ENCODE measurements at places on chromosomes 11 and 22.

DNA sequence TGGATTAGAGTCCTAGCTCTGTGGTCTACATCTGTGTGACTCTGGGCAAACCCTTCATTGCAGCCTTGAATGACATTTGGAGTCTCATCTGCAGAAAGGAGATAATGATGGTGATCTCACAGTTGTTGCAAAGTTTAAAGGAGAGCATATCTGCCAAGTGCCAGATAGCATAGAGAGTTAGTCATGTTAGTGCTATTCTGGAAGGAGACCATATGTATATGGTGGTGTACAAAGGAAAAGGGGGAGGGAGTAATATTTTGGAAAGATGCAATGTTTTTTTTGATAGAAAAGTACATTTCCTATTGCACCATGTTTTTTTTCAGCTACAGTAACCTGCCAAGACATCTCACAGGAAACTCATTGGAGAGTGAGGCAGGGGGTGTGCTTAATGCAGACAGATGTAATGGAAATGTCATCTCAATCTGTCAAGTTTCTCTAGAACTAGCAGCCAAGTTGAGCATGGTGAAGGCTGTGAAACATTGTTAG lies 92.1 kb upstream of the NARS2 start:
- no peak for DNase-seq

DNA sequence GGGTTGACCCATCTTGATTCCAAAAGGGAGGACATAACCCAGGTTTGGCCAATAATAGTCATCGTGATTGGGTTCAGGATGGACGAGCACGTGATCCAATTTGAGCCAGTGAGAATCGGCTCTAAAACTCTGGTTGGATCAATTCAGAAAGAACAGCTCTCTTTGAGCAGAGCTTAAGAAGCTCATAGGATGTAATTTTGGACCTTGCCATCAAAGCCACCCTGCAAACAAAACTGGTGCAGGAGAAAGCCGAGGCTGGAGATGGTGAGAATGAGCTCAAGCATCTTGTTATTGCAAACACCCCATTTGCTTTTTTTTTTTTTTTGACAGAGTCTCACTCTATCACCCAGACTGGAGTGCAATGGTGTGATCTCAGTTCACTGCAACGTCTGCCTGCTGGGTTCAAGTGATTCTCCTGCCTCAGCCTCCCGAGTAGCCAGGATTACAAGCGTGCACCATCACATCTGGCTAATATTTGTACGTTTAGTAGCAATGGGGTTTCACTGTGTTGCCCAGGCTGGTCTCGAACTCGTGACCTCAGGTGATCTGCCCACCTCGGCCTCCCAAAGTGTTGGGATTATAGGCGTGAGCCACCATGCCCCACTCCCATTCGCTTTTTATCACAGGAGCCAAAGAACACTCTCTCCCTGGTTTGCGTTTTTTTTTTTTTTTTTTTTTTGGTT lies 13.8 kb upstream of the MIAT start:
- no peak for DNase-seq

GRCh38 chr11:36408498-36409136 lies 101.5 kb downstream of the TRAF6 start:
- no peak for DNase-seq

DNA sequence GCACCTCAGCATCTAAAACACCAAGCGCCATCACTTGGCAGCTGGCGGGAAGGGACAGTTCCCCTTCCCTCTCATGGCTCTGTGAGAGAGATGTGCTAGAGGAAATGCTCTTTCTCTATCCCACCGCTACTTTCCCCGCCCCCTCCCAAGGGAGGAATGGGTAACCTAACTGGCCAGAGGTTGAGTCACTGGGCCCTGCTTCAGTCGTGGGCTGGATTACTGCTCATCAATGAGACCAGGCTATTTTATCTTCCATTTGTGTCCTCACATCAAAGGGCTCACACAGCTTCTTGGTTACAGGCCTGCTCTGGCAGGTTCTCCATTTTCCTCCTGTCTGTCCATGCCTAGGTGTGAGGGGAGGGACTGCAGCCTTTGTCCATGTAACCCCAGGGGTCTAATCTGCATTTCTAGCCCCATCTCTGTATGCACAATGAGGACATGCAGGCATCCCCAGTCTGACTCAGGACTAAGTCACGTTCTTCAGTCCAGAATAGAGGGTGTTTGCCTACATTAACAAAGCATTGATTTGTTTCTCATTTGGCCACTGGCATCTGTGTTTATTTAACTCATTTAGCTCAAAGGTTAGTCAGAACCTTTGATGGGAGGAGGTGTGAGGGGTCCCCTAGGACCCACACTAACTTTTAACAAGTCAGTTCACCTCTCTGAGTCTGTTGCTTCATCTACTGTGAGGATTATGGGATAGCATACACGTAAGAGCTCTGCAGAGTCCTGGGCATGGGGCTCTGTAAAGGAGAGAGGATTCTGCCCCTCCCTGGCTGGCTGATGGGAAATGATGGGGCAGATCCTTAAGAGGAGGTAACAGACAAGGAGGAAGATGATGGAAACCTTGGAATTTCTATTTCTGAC lies 99.1 kb downstream of the XRRA1 start:
- no peak for DNase-seq

DNA sequence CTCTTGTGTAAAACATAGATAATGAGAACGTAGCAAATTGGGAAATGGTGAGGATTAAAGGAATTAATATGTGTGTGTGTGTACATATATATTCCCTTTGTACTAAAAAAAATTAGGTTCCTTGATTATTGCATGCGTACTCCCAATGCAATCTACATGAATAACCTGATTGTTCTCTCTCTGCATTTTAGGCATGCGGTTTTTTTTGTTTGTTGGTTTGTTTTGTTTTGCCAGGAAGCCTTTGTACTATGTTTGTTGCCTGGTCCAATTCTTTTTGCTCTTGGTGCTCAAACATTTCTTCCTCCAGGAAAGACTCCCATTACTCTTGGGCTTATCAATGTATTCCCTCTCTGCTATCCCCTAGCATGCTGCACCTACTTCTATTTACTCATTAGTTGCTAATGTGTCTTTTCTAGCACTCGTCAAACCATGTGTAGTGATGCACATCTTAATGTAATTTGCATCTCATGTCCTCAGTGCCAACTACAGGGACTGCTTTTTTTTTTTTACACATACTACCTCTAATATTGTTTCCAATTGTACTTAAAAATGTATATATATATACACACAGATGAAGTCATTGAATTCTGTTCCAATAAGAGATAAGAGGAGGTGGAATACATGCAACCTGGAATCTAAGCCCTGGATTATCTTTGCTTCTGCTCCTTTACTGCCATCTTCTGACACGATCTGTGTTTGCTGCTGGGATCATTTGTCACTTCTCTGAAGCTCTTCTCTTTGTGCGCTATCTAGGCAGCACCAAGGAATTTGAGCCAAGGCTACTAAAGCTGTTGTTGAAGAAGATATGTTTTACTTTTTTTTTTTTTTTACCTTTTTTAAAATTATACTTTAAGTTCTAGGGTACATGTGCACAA lies 197.2 kb upstream of the ANO3 start:
- no peak for DNase-seq

DNA sequence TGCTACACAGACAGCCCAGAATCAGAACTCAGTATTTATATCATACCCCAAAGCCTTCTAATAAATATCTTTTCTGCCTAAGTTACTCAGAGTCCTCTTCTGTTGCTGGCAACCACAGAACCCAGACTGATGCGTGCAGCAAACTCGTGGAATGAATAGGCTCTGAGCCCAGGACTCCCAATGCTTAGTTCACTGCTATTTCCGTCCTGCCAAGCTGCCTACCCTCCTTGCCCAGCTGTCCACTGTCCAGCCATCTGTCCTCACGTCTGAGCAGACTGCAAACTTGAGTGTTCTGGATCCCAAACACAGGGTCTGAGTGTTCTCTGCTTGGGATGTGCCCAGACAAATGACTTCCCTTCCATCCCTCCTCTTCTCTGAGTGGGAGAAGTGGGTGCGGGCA lies 19.4 kb downstream of the PTPN5 start:
- DNase-seq = no peak

DNA sequence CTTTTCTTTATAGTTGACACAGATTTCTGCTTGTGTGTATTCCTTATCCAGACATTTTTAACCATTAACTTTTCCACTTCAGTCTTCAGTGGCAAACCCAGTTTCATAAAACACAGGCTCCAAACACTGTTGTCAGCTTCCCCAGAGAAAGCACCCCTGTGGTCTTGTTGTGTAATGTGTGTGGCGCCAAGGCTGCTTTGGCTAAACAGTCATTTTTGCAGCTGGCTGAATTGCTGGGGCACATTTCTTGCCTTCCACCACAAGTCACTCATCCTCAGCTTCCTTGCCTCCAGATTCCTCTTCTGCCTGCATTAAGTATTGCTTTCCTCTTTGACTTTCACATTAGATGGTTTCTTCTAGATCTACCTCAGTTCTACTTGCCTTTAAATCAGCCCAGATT lies 40.5 kb downstream of the ARHGAP1 start:
- DNase-seq = no peak
